Germinal center (tissue), 1 donor: ENCODE measurements at places on chromosomes 11 and 22.
A peak's percentile ranks its signal among the peaks of the same experiment; 100 is the strongest.

DNA sequence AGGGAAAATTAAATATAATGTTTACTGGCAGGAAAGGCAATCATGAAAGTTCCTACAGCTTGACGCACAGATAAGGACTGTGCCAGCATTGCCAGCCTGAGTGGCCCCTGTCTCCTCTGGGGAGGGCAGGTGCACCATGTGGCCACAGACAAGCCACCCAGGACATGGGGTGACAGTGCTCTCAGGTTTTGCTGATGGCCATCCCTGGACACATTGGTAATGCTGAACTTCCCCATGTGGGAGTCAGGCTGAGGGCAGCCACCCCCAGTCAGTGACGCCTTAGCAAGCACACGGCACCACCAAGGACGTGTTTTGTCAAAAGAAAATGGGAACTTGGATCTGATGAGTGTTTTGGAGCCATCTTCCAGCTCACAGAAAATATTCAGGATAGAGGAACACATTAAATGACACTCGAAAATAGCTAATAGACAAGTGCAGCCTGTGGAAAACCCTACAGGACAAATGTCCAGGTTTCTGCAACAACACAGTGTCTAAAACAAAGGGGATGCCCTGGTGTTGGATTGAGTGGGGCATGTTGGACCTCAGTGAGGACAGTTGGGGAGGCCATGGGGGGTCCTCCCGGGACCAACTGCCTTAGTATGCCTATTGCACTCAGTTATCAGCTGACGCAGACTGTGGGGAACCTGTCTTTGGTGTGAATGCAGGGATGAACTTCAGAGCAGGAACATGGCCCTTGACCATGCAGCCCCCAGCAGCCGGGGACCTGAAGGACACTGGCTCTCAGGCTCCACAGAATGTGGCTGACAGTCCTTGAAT, 1450.5 kb downstream of the BRD1 start:
- no peak for DNase-seq

GRCh38 chr22:31583861-31584485, 78.0 kb downstream of the PISD start:
- DNase-seq: no peak

DNA sequence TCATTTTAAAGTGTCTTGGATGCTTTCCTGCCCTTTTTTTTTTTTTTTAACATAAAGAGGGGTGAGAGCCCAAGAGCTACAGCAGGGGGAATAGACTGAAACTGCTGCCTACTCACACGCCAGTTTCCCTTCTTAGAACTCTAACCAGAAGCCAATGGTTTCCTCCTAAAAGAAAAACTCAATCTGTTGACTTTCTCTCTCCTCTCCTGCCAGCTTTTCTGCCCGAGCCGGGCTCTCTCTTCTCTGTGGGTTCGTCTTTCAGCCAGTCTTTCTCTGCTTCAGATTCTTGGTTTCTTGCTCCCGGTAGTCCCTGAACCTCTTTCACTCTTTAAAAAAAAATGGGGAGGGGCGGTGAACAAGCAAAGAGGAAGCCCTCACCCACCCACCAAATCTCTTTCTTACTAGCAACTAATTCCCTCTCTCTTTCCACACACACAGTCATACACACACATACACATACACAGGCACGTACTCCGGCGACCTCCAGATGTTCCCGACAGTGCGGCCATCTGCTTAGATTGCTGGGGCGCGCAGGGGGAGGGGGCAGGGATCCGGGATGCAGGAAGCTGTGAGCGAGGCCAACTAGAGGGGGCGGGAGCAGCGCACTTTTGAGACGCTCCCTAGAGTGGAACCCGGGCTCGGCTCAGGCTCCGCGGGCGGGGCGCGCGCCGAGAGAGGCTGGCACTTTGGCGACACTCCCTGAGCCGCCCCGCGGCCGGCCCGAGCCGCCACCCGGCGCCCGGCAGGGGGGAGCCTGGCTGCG, 444 bp upstream of the TSKU start:
- DNase-seq: peak; percentile 62

DNA sequence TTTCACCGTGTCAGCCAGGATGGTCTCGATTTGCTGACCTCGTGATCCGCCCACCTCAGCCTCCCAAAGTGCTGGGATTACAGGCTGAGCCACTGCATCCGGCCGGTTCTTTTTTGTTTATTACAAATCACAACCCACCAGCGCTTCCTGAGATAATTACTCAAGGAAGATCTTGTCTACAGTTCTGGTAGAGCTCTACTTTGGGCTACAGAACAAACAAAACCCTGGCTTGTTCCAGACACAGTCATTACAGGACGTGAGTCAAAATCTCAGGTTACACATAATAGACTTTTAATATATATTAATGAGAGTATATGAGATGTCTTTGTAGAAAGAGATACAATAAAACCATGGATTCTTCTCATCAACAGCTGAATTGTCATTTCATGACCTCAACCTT, 42.8 kb upstream of the NUP50 start:
- DNase-seq: no peak

GRCh38 chr11:69876013-69876412, 56.8 kb upstream of the FGF3 start:
- no peak for DNase-seq

- DNase-seq: no peak
These were observed 13.2 kb downstream of the OOSP3 start for GRCh38 chr11:59891781-59892181.

DNA sequence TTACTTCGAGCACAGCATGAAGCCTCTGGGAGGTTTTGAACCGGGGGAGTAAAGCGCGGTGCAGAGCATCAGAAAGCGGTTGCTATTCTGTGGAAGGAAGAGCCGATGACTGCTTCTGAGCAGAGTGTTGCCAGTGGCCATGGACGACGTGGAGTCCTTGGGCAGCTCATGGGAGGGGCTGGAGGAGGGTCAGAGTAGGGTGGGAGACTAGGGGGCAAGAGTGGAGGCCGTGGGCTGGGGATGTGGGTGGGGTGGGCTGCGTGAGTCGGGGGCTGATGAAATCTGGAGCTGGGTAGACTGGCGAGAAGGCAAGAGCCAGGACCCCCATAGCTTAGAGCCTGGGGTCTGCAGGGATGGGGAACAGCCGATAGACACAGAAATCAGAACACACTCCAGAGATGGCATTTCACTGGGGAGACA, 40.2 kb downstream of the TBC1D22A start:
- DNase-seq: no peak

- DNase-seq: no peak
These were observed 23.7 kb downstream of the YWHAH start for GRCh38 chr22:31968022-31968421.

DNA sequence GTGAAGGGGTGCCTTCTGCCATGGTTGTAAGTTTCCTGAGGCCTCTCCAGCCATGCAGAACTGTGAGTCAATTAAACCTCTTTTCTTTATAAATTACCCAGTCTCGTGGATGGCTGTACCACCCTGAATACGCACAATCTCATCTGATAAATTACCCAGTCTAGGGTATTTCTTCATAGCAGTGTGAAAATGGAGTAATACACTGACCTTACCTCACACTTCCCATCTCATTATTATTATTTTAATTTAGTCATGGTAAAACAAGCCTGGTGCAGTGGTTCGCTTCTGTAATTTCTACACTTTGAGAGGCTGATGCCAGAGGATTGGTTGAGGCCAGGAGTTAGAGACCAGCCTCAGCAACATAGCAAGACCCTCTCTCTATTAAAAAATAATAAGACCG, 30.5 kb upstream of the CYB5R3 start:
- no peak for DNase-seq

- no peak for DNase-seq
These were observed 47.6 kb downstream of the SCGB1A1 start for GRCh38 chr11:62466444-62466843.

DNA sequence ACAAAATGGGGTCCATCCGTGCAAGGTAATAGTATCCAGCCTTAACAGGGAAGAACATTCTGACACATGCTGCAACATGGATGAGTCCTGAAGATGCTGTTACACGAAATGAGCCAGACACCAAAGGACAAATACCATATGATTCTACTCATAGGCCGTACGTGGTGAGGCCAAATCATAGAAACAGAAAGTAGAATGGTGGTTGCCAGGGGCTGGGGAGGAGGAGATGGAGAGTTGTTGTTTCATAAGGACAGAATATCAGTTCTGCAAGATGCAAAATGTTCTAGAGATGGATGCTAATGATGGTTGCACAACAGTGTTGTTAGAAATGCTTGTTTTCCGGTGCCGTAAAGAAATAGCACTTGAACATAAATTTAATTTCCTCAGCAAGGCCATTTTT, 2.6 kb downstream of the TBX10 start:
- no peak for DNase-seq

- DNase-seq: peak; percentile 85
These were observed 118.1 kb downstream of the ETS1 start for GRCh38 chr11:128469220-128469619.

- no peak for DNase-seq
These were observed 66.7 kb downstream of the EFCAB6 start for GRCh38 chr22:43745411-43745770.

DNA sequence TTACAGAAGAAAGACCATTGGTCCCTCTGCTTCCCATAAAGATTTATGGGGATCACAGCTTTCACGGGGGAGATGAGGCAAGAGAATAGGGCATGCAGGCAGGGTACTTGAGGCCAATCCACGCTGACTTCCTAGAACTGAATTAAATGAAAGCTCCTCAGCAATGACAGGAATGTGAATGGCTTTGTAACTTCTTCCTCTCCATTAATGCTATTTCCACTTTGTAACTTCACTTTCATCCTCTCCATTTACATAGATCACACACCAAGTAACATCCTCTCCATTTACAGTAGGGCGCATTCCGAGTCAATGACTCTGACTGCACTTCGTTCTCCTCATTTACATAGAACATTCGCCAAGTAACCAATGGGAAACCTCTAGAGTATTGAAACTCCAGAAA, 89.8 kb downstream of the PIWIL4 start:
- DNase-seq: no peak

GRCh38 chr11:117868088-117868487, 8.4 kb downstream of the FXYD6 start:
- DNase-seq: no peak

DNA sequence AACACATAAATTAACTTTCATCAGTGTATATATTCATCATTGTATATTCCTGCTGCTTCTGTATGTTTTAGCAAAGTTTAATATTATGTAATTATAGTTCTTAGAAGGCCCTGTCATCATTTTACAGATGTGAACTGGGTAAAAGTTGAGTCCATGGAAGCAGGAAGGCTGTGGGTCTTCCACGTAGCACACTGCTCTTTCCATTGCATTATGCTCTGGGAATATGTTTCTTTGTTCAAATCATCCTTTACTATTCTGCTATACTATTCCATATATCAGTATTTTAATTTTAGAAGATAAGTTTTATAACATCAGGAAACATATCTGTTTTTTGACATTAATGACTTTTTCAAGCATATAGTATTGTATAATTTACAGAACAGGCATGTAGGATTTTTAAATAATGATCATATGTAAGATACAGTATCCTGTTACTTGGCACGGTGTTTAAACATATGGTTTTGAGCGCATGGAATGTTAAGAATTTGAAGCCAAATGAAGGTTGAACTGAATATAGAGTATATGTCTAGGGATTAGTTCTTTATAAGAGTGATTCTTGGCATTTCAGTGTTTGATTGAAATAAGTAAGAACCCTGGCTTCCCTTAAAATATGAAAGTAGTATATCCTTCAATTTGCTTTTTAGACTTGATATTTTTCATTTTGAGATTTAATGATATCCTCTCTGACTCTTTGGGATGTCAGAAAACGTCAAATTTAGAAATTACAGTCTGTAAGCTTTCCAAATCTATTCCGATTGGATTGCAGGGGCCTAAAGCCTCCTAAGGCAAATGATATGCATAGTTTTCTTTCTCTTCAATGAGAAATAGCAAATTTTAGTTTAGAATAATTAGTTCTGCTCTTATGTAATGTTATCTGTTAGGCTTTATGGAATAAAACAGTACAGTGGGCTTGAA, 8.6 kb downstream of the CCDC81 start:
- DNase-seq: no peak

DNA sequence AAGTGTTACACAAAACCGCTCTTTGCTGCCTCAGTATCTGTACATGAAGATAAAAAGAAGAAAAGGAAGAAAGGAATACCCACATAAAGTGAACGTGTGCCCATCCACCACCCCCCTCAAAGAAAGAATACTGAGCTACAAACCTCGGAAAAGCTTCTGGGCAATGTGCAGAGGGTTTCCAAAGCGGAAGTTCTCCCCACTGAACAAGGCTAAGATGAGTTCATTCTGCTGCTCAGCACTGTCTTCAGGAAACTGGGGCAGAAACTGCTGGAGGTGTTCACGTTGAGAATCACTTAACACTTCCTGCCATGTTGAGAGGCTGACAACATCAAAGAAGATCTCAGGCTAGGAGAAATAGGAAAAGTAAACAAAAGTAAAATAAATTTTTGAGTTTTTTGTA, 6.9 kb downstream of the NFRKB start:
- DNase-seq: no peak

GRCh38 chr11:118108513-118108912, 21.8 kb upstream of the SMIM35 start:
- DNase-seq: no peak

DNA sequence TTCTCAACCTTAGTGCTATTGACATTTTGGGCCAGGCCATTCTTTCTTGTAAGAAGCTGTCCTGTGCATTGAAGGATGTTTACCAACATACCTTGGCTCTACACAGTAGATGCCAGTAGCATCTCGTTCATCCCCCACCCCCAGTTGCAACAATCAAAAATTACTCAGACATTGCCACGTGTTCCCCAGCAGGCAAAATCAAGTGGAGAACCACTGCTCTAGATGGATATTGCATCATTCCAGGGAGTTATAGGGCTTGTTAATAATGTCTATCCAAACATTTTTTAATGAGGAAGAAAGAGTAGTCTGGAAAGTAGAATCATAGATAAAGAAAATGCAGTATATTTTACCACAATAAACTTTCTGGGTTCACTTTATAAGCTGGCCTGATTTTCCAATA, 64.1 kb downstream of the PRMT3 start:
- no peak for DNase-seq

GRCh38 chr11:122181893-122182292, 65.9 kb upstream of the BLID start:
- DNase-seq: no peak

- DNase-seq: no peak
These were observed 13.8 kb upstream of the PAMR1 start for GRCh38 chr11:35539256-35539655.

- DNase-seq: no peak
These were observed 97.6 kb downstream of the PDE3B start for GRCh38 chr11:14741195-14741594.
